ENCODE measurements at places on chromosomes 4 and X.
A peak's percentile ranks its signal among the peaks of the same experiment; 100 is the strongest.

GRCh38 chr4:133147921-133148689, 989 bp upstream of the PCDH10 start:
- no peak for DNase-seq

DNA sequence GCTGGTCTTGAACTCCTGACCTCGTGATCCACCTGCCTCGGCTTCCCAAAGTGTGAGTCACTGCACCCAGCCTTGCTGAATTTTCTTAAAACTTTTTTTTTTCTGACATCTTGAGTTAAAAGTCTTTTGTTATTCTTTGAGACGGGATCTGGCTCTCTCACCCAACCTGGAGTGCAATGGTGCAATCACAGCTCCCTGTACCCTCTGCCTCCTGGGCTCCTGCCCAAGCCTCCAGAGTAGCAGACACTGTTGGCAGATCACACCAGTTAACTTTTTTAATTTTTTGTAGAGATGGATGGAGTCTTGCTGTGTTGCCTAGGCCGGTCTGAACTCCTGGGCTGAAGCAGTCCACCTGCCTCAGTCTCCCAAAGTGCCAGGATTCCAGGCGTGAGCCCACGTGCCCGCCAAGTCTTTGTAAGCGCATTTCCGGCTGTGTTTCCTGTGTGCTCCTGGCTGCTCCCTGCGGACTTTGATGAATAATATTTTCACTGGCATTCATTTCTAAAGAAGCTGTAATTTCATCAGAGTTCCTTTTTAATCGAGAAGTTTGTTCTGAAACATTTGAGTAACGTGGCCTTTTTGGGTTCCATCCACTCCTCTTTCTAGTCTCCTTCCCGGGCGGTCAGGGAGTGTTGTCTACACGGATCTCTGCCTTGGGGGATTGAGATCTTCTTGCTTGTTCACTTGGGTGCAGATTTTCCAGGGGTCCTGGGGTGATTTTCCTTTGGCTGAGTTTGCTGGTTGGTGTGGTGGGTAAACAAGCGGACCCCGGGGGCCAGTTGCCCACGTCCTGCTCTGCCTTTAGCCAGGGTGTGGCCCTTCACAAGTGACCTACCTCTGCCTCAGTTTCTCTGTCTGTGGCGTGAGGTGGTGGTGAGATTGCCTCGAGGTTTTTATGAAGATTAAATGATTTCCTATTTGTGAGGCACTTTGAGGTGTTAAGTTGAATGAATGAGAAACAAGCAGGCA, 44.4 kb downstream of the PCGF3 start:
- no peak for DNase-seq

DNA sequence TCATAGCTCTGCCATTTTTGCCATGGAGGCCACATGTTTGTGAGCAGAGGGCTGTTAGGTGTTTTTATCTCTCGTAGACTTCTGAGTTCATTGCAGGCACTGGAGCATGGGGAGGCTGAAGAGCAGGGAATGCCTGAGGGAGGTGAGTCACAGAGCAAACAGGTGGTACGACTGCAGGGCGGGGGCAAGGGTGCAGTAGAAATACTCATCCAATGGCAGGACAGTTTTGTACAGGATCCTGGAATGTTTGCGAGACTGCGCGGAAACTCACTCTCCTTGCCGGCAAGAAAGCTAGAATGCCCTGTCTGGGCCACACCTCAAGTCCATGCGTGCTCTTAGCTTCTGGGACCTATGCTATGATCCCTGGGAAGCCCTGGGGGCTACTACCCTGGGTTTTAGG, 20.0 kb upstream of the VCX2 start:
- DNase-seq, result no peak

- peak; percentile 92 for DNase-seq
Measured at GRCh38 chrX:19682712-19683331, 167.5 kb upstream of the MAP3K15 start.

GRCh38 chr4:138724530-138724929, 291.1 kb upstream of the NOCT start:
- DNase-seq, result no peak

- no peak for DNase-seq
Measured at GRCh38 chrX:130631011-130631410, 229.2 kb downstream of the RBMX2 start.

DNA sequence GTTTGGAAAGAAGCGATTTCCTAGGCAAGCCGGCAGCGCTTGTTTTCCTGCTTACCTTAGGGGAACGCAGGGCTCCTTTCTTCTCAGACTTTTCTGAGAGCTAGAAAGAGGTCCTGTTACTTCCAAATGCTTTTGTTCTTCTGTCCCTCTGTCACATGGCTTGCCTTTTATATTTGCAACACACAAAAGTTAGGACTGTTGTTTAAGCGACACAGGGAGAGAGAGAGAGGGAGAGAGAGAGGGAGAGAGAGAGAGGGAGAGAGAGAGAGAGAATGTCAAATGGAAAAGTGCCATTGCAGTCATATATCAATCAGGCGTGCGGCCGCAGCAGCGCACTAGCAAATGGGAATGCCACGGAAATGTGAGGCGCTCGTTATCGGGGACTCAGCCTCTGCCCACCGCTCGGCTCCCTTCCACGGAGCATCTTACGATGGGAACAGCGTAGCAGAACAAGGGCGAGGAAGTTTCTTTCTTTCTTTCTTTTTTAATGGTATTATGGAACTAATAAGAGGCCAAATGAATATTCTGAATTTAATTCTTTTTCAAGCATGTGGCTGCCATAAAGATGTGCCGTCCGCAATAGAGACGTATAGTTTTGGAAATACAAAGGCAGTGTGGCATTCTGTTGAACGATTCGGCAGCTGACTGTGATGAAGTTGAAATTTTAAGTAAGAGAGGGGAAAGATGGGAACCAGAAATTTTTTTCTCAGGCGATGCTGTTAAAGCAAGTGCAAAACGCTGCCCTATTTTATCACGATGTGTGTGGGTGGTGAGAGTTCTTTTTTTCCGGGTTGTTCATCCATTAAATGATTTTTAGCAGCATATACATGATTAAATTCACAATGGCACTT, at the start of gene NDP:
Gene NDP (minus strand): TSS at position 142 of the 851 bp plus-strand sequence. CDS start 14,745 bp downstream, outside the sequence.
- DNase-seq, result no peak

GRCh38 chr4:74235135-74235534, 73.1 kb upstream of the EPGN start:
- no peak for DNase-seq

- no peak for DNase-seq
Measured at GRCh38 chrX:30910124-30910860, 21.2 kb upstream of the TAB3 start.

GRCh38 chrX:153735274-153735673, 10.6 kb downstream of the ABCD1 start:
- DNase-seq, result no peak

DNA sequence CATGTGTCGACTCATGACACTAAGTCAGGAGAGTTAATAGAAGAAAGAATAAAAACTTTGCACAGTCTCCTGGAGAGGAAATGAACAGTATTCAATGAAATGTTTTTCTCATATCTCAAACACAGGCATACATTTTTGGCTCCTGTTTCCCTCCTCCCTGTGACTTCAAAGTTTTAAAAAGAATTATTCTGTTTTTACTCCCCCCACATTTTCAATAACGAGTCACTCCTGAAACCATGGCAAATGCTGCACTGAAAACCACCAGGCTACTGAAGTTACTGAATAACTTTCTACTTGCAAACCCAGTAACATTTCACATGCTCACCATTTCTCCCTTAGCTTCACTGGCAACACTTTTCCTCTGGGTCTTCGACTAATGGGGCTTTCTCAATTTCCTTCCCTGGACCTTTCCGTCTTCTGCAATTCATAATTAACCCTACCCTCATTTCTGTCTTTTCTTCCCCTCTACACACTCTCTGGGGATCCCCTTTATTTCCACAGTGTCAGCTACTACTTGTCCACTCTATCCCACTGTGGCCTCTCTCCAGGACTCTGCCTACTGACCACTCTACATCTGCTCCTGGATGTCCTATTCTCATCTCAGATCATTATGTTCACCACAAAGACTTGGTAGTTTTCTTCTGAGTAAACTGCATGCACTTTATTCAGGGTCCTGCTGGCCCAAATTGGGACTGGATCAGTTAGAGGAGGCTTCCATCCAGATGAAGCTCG, 225.8 kb upstream of the ETNPPL start:
- no peak for DNase-seq

DNA sequence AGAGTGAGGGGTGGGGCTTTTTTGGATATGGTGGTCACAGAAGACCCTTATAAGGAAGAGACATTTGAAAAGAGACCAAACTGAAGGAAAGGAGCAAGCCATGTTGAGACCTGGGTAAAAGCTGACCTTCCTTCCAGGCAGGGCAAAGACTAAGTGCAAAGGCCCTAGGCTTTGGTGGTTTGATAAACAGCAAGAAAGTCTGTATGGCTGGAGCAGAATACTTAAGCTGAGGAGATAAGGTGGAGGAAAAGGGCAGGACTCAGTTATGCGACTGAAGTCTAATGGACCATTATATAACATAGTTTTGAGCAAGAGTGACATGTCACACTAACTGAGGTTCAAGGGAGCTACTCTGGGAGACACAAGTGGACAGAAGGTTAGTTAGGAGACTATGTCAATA, 20.0 kb downstream of the SH3RF1 start:
- no peak for DNase-seq

- no peak for DNase-seq
Measured at GRCh38 chr4:13349096-13349495, 135.0 kb downstream of the RAB28 start.

- DNase-seq, result no peak
Measured at GRCh38 chr4:87912164-87913004, 63.1 kb upstream of the SPP1 start.

DNA sequence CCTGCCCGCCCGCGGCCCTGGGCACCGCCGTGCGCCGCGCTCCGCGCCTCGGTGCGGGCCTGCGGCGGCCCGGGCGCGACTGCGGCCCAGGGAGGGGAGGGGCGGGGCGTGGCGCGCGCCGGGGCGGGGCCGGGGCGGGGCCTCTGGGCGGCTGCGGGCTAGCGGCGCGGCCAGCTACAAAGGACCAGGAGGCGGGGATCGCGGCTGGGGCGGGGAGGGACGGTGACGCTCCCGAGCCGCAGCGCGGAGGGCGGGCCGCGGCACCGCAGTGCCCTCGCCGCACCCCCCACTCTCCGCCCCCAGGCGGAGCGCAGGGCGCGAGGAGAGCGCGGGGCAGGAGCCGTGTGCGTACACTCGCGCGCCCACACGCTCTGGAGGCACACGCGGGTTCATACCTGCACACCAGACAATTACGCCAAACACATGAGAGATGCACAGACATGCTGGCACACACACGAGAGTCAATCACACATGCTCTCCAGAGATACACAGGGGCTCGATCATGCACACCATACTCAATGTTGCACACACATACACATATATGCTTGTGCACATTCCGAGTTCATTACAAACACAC, at the start of gene CRMP1:
Gene CRMP1 (minus strand): TSS at position 83 of the 577 bp plus-strand sequence. CDS start 117 bp downstream, outside the sequence.
- DNase-seq, result no peak

- no peak for DNase-seq
Measured at GRCh38 chr4:20901851-20902250, 201.6 kb downstream of the PACRGL start.

GRCh38 chr4:83083925-83084475, 30.5 kb downstream of the PLAC8 start:
- DNase-seq, result no peak

DNA sequence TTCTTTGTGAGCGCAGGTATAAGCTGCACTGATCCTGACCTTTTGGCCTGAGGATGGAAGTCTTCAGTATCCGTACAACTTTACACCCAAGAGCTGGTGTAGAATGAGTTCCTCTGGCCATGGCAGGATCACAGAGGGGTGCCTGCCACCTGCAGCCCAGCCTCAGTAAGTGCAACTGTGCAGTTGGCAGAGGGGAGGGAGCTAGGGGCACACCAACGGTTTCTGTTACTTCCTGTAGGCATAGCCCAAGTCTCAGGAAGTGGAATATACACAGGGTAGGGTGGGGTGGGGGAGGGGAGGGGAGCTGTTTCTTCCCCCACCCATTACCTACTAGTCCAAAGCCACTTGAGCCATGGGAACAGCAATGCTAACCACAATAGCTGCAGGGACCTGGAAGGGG, 85.4 kb upstream of the GBA3 start:
- no peak for DNase-seq

DNA sequence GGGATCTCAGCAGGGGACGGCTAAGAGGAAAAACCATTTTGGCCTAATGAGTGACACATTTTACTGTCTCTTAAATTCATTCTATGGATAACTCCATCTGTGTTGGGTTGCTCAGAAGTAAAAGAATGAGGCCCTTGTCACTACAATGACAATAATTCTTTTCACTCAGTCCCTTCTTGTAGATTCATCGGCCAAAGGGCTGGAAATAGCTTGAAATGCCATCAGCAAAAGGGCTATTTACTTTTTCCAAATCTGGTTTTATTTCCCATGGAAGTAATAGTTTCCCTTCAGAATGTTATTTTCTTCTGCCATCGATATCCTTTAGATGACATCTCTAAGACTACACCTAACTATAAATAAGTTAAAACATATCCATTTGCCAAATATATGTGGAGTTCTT, 7.4 kb downstream of the MEPE start:
- no peak for DNase-seq

GRCh38 chrX:111257733-111258132, 12.6 kb downstream of the CAPN6 start:
- no peak for DNase-seq

- DNase-seq, result no peak
Measured at GRCh38 chr4:158532556-158533231, 11.0 kb downstream of the RXFP1 start.

GRCh38 chr4:181592221-181592745, 650.9 kb upstream of the TENM3 start:
- DNase-seq, result no peak

DNA sequence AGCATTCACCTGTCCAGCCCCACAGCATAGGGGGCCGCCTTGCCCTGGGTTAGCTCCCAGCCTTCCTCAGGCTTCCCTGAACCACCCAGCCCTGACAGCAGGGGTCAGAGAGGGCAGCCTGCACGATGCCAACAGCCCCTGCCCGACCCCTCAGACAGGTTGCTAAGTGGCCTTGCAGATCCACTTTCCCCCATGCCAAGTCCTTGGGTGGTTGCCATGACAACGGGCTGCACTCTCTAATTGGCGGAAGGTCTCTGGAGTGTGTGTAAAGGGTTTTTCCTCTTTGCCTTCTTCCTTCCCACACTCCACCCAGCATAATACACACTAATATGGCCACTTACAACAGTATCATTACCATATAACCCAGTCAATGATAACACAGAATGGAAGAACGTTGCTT, 99.6 kb upstream of the AFAP1 start:
- no peak for DNase-seq

DNA sequence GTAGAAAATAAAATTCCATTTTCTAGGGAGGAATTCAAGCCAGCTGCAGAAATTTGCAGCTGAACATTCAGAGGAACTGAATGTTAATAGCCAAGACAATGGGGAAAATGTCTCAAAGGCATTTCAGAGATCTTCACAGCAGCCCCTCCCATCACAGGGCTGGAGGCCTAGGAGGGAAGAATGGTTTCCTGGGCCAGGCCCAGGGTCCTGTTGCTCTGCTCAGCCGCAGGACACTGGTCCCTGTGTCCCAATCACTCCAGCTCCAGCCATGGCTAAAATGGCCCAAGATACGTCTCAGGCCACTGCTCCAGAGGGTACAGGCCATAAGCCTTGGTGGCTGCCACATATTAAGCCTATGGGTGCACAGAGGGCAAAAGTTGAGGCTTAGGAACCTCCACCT, 20.4 kb downstream of the FAM13A start:
- DNase-seq, result no peak
